Right renal cortex interstitium (tissue), 3 donors: ENCODE measurements at places on chromosomes 5 and 9. TPM values are rescaled to one million over a fixed set of nuclear protein-coding genes. Genes with fewer than 3 reads are reported as not detected.

GRCh38 chr5:108280248-108280647 lies 101.7 kb downstream of the FBXL17 start:
- DNase-seq, result no peak

GRCh38 chr5:154370813-154371212 lies 75.0 kb upstream of the SAP30L start:
- DNase-seq, result no peak

SETD9 gene
- 10.9 TPM for polyA plus RNA-seq

FAM221B gene
- 0.11 TPM for polyA plus RNA-seq

DNA sequence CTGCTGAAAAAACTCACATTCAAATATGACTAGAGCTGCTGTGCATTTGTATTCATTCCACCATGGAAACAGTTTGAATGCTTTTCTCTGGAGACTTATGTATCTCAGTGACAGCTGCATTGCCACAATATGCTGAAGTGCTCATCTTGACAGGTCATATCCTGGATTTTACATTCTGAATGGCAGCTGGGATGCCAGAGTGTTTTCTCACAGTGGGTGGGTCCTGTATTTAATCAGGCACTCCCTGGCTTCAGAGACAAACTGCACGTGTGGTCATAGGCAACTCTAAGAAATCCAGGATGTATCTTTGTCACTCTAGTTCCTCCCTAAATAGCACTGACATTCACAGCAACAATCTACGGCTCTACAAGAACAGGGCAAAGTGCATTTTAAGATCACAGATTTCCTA lies 75.6 kb downstream of the ST8SIA4 start:
- peak; percentile 12 for DNase-seq

DNA sequence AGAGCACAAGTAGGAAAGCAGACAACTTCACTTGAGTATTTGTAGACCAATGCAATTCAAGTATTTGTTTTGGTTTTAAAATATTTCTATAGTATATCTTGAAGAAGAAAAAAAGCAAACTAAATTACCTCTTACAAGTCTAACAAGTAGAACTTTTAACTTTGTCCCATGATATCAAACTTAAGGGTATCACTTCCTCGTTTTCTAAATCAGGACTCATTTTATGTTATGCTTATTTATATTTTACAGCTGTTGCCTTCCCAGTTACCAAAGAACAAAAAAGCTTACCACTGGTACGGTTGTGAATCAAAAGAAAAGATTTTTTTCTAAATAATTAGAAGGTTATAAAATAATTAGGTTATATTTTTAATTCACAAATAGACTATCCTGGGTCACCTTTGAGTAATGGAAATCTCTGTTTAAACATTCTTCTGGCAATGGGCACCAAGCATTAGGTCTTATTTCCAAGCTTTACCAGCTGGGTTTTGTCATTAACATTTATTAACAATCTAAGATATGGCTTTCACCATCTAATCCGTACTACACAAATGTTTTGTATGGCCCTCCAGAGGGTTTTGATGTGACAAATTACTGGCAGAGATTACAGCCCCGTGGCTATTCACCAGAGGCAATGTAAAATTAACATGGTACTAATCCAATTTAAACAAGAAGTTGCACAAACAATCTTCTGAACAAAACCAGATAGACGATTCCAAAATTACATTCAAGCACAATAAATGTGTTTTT lies 63.6 kb downstream of the CEP120 start:
- no peak for DNase-seq

DNA sequence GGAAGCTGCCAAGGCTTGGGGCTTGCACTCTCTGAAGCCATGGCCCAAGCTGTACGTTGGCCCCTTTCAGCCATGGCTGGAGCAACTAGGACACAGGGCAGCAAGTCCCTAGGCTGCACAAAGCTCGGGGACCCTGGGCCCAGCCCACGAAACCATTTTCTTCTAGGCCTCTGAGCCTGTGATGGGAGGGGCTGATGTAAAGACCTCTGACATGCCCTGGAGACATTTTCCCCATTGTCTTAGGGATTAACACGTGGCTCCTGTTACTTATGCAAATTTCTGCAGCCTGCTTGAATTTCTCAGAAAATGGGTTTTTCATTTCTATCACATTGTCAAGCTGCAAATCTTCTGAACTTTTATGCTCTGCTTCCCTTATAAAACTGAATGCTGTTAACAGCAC lies 83.0 kb upstream of the DAP start:
- no peak for DNase-seq

- no peak for DNase-seq
Observed at GRCh38 chr5:13325765-13326164, 618.7 kb downstream of the DNAH5 start.

GRCh38 chr5:149448831-149449714 lies 70.0 kb upstream of the IL17B start:
- DNase-seq, result no peak

- DNase-seq, result no peak
Observed at GRCh38 chr5:43041669-43042175, 1.6 kb upstream of the ANXA2R start.

DNA sequence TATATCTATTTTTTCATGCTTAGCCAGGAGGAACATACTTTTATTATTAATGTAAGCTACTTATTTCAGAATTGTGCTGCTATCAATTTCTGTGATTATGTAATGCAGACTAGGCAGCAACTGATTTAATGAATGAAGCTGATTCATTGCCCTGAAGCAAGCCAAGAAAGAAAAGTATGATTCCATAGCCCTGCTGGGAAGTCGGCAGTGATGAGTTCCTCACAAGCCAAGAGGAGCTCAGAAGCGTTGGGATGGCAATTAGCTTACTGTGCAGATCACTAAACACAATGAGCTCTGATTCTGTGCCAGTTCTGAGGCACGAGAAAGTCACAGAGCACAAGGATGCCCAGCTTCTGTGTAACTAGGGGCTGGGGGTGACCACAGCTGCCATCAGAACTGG lies 254.3 kb upstream of the KLF9 start:
- no peak for DNase-seq

DNA sequence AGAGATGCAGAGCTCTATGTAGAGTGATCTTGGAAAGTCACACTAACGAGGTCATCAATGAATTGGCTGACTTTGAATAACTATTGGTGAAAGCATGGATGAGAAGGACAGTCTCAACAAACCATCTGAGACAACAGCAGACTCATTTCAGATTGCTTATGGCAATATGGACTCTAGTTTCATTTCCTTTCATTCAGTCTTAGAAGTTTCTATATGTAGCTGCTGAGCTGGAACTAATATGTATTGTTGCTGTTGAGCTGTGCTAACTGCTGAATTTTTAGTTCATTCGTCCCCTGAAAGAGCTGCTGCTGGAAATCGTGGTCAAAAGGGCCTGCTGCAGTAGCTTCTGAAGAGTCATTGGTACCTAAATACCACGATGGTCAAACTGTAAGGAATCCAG lies 31.3 kb downstream of the TNFSF15 start:
- DNase-seq, result no peak

DNA sequence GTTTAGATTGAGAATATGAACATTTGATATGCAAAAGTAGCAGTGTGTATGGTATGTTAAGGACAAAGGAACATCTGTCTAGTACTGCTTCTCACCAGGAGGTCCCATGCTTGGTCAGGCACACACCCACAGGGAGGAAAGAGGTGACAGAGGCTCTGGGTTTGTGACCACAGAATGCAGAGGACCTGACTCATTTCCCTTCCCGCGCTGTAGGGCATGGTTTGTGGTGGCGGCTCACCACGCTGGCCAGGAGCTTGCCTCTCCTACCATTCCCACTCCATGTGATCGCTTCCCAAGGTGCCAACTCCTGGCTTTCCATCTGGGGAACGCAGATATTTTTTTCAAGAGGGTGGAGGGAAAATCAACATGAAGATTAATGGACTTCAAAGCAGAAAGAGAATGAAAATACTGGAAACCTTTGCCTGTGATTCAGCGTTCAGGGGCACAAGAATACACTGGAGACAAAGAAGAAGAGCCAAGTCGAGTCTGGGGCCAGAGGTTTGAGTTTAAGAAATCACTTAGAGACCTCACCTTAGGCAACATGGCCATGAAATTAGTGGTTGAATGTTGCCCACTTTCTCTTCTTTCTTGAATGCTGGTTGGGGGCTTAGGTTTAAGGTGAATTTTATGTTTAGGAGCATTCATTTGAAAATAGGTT lies 477.8 kb downstream of the CCDC171 start:
- DNase-seq, result no peak

- no peak for DNase-seq
Observed at GRCh38 chr5:68416714-68417113, 201.2 kb downstream of the PIK3R1 start.

DNA sequence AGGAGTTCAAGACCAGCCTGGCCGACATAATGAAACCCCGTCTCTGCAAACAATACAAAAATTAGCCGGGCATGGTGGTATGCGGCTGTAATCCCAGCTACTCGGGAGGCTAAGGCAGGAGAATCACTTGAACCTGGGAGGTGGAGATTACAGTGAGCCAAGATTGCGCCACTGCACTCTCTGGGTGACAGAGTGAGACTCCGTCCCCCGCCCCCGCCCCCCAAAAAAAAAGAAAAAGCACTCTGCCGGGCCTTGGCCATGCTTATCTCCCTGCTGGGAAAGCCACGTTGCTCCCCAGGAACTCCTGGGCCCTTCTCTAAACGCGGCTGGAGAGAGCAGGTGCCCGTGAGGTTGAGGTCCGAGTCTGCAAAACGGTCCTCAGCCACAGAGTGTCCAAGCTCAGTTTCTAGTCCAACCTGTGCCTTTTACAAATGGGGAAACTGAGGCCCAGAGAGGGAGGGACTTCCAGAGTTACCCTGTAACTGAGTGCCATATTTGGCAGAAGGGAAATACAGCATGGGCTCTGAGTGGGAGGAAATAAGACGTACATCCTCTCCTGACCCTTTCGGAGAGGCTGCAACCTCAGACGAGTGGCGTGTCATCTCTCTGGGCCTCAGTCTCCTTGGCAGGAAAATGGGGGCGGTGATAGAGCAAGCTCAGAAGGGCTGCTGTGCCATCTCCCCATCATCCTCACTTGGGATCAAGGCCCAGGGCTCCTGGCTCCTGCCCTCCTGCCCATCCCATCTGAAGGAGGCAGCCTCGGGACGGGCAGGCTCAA lies 6.6 kb upstream of the PHYHD1 start:
- DNase-seq, result no peak

DNA sequence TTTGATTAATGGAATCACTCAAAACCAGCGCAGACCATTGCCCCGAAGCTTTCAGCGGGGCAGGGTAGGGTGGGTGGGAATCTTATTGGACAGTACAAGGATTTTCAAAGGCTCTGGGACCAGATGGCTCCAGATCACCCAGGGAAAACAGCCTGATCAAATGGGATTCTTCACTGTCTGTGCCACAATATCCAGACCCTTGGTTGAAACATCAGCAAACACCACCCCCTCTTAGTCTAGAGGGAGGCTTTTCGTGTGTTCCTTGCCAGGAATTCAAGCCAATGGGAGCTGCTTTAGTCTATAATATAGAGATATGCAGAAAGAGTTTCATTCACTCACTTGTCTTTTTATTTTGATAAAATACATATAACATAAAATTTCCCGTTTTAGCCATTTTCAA lies 1.7 kb downstream of the GFI1B start:
- no peak for DNase-seq

DNA sequence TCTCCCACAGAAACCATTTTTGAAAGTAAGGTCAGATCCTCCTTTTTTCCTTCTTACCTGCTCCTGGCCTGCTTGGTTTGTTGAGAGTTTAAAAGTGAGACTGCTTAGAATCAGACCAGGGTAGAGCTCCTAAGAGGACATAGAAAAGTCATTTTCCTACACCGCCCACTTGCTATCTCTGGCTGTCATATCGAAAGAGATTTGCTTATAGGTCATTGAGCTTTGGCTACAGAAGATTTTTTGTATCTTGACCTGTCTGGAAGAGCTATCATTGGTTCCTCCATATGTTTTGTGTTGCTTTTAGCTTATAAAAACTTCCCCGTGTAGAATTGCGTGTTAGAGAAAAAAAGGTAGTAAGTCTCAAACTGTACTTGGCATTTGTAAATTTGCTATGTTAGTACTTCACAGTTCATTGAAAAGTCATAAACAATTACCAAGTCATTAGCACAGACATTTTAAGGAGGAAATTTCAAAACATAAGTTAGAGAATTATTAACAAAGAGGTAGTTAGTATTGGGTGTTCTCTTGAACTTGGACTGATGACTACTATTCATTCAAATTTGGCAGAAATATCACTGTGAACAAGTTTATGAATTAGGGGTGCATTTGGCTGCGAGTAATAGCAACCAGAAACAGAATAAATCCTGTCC lies 96.6 kb downstream of the MAN2A1 start:
- DNase-seq, result no peak

GRCh38 chr5:178770621-178771020 lies 40.2 kb upstream of the ZNF354A start:
- DNase-seq, result no peak

DNA sequence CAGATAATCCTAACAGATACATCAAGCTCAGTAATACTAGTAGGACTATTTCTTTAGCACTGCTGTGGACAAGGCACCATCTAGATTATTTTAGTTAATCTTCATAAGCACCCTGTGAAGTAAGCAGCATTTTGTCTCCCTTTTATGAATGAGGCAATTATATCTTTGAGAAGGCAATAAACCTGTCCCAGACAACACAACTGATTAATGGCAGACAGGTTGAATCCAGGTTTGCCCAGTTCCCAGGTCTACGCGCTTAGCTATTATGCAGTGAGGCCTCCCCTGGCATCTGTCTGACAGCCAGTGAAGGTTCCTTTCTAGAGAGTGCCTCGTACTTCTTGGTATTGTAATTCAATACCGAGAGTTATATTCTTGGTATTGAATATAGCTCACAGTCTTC lies 9.7 kb upstream of the LVRN start:
- DNase-seq, result no peak

DNA sequence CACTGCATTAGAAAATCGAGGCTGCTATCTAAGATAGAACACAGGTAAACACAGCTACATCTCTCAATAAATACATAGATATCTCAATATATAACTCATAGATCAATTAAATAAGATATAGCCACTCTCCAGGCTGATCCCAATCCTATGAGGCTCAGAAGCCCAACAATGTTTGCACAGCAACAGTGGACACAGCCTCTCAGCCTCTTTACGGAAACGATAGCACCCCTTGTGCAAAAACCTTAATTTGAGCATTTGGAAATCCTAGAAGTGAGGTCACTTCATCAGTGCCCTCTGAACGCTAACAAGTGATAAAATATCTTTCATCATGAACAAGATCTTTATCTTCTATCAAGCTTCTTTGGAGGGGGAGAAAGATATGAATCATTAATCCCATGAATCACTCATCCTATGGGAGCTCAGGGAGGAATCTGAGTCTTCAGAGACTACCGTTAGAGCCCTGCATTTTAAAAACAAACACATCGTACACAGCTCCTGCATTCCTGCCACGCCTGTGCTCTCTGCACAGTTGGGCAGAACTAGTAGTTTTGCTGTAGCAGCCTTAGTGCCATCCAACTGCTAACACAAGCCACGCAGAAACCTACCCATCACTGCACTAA lies 71.4 kb downstream of the MED27 start:
- no peak for DNase-seq

PKD2L2 gene
- polyA plus RNA-seq, result 0.26 TPM

- DNase-seq, result no peak
Observed at GRCh38 chr5:174084691-174085154, 39.2 kb downstream of the NSG2 start.

DNA sequence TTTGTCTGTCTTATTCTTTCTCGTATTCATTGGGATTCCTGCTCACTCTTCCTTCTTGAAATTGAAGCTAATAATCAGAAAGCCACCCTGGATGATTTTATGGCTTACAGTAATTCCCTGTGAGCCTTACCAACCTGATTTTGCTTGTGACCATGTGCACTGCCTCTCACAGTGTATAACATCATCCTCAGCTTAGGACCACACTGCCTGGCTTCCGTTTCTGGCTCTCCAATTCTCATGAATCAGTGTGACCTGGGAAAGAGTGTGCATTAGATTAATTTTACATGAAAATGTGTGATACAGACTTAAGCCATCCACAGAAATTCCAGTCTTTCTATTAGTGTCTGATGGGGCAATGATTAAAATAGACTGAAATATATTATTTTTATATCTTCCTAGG lies 126.8 kb upstream of the DMRT1 start:
- DNase-seq, result no peak
